ENCODE measurements at places on chromosomes 5 and 9.

DNA sequence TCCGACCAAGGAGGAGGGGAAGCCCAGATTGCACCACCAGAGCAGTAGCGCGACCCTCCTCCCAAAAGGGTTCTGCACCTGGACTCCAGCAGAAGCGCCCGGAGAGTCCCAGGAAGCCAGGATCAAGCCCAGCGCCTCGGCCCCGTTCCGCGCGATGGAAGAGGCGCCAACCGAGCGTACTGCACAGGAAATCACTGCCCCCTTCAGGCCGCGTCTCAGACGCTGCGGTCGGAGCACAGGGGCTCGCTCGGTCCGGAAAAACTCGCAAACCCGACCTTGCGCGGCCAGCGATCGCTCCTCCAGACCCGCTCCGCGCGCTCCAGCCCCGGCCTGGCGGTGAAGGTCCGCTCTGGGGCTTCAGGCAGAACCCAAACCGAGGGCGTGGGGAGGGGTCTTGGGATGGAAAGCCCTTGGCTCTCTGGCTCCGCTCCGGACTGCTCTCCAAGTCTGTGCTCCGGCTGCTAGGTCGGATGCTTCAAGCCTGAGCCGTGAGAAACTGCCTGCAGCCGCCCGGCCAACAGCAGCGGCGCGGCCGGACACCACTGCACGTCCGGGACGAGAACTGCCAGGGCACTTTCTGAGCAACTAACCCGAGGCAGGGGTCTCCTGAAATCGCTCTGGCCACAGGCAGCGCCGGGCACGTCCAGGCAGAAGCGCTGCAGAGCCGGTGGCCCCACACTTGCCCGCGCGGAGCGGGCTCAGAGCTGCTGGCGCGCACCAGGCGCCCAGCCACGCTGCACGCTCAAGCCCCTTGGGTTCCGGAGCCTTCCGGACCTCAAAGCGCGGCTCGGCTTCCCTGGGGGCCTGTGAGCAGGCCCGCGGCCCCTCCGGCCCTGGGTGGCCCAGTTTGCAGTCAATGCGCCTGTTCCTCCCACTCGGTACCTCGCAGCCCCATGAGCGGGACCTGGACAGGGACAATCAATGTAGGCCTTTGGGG, 1.3 kb downstream of the GABBR2 start:
- DNase-seq = peak; percentile 60

DNA sequence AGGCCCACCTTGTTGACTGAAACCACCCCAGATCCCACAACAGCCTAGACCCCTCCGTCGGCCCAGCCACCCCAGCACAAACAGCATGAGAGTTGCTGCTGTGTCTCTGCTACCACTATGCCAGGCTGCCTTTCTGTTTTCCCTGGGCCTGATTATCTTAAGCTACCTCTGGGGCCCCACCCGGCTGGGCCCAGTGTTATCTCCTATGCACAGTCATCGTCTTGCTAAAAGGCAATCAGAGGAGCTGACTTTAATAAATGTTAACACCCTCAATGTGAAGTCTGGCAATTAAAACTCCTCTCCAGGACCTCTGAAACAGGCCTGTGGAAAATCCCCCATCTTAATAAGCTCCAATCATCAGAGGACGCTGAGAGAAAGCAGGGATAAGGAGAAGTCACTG, 144.9 kb downstream of the FAM114A2 start:
- DNase-seq = no peak

GRCh38 chr9:15081021-15081753, 171.0 kb upstream of the FREM1 start:
- DNase-seq = no peak

- peak; percentile 42 for DNase-seq
These were observed 7.8 kb upstream of the DNAJC18 start for GRCh38 chr5:139446956-139447779.

GRCh38 chr5:119336845-119337580, 18.8 kb upstream of the TNFAIP8 start:
- DNase-seq = no peak

Measured in A172 (cell line).